Lower lobe of right lung (tissue), 2 donors: ENCODE measurements at places on chromosomes 1 and 21. TPM values are rescaled to one million over a fixed set of nuclear protein-coding genes. Genes with fewer than 3 reads are reported as not detected.

RIMKLA gene
- total RNA-seq, result 7.1 TPM

ETNK2 gene
- 4.5 TPM for total RNA-seq

DNA sequence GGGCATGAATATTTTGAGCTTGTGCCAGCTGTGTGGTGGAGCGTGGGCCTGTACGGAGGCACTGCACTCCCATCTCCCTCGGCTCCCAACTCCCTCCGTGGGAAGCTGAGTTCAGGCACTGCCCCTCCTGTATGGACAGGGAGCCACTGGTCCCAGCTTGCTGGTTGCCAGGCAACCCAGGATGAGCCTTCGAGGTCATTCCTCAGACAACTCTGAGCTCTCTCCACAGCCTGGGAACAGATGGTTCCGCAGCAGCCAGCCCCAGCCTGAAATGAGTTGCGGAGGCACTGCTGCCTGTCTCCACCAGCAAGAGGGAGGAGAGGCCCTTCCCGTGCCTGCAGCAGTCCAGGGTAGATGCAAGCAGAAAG, 58.4 kb upstream of the TENT5B start:
- DNase-seq, result no peak

- no peak for DNase-seq
Measured at GRCh38 chr1:156638189-156638985, 3.5 kb upstream of the BCAN start.

TMEM54 gene
- total RNA-seq, result 44.0 TPM

DNA sequence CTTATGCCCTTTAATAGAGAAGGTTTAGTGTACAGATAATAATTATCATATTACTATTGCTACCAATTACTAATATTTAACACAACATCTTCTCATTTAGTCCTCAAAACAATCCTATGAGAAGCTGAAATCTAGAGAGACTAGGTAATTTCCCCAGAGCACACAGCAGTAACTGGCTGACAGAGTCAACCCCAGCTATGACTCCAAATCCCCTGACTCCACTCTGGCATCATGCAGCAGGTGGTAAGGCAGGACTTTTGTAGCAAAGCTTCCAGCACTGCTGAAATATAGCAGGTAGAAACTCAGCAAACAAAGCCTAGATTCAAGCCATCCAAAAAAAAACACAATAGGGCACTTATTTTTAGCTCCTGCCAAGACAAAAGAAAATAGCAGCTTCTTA, 79.3 kb upstream of the RGS2 start:
- no peak for DNase-seq

DNA sequence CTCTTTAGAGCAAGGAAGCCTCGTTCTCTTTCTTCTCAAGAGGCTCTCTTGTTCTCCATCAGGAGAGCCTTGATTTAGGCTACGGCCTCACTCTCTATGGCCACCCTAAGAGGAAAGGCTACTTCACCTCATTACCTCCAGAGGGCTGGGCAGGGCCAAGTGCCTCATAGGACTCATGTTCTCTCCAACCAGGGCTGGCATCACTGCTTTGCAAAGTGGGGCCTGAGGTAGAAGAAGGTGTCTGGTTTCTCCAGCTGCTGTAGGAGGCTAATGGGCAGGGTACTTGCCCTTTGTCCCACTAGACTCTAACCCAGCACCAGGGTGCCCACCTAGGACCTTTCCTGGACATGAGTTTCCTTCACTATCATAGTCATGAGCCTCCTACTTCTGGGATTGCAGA, 2.1 kb upstream of the ATXN7L2 start:
- DNase-seq, result no peak

DNA sequence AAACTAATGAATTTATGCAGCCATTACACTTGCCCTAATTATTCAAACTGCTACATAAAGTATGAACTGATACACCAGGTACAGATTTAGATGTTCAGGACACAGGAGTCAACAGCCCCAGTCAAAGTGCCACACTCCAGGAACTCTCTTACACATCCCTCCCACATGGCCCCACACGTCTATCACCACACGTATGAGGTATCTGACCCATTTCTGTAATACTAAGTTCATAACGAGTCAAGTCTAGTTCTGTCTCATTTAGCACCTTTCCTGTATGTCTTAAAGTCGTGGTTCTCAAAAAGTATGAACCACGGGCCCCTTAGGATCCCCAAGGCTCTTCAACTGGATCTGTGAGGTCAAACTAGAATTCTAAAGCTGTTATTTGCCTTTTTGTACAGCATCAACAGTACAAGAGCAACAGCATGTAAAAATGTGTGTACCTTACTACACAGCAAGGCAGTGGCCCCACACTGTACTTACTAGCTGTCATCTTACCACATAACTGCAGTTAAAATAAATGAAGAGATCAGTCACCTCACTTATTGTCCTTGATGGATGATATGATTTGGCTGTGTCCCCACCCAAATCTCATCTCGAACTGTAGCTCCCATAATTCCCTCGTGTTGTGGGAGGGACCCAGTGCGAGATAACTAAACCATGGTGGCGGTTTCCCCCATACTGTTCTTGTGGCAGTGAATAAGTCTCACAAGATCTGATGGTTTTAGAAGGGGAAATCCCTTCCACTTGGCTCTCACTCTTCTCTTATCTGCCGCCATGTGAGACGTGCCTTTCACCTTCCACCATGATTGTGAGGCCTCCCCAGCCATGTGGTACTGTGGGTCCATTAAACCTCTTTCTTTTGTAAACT, 42.6 kb downstream of the SIPA1L2 start:
- no peak for DNase-seq
